ENCODE measurements at places on chromosomes 11 and 22.

- no peak for DNase-seq
These were observed 142.1 kb downstream of the TRPC6 start for GRCh38 chr11:101441747-101442146.

GRCh38 chr22:43550024-43550620 is 138.3 kb downstream of the MPPED1 start:
- DNase-seq = no peak

GRCh38 chr11:420054-420910 is 5.5 kb upstream of the SIGIRR start:
- no peak for DNase-seq

DNA sequence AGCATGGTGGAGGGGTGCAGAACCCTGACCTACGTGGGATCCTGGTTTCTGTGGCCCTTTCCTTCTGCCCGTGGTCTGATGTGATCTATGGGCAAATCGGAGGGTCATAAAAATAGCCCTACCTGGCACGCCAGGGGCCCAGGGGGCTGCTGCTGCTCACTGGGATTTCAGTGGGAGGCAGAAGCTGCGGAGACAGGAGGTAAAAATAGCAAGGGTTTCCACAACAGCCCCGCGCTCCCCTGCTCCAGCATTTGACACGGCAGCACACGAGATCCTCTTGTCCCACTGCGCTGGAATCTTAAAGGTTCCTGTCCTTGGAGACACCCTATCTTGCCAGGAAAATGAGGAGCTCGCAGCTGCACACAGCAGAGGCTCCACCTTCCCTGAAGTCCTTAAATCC is 321.2 kb downstream of the CTTN start:
- no peak for DNase-seq

- DNase-seq = no peak
These were observed 1.4 kb downstream of the GAL3ST1 start for GRCh38 chr22:30572840-30573593.

DNA sequence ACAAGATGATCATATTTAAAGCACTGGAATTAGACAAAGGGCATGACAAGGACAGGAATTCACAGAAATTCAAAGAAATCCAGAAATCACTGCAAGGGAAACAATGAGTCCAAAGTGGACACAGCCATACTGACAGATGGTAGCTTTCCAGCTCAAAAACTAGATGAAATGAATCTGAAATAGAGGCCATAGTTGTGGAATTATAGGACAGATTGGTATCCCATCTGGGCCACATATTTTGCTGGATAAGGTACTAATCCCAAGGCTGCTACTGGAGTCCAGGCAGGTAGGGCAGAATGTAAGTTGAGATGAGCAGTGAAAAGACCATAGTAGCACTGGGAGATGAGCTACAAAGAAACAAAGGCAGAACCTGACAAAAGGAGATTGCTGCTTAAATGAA is 258.3 kb upstream of the ANO3 start:
- DNase-seq = no peak

DNA sequence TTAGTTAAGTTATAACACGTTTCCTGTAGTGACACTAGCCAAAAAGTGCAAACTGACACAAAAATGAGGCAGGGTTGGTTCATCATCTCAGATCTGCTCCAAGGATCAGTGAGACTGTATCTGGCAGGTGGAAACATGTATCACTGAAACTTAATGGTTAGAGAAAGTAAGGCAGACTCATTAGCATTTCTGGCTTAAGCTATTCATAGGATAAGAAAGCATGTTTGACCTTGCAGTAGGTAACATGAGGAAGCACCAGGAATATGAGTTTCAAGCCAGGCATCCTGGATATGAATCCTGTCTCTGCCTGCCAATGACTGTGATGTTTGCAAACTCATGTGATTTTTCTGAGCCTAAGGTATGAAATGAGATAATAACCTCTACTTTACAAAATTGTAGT is 732.1 kb downstream of the NELL1 start:
- DNase-seq = no peak

- DNase-seq = no peak
These were observed 74.7 kb downstream of the MPPED2 start for GRCh38 chr11:30511408-30511807.

GRCh38 chr22:39601180-39601535 is 30.6 kb downstream of the CACNA1I start:
- DNase-seq = no peak

GRCh38 chr22:50256258-50256862 is 5.1 kb downstream of the MAPK12 start:
- no peak for DNase-seq
